Right cardiac atrium (tissue), 5 donors: ENCODE measurements at places on chromosomes 1 and 21. TPM values are rescaled to one million over a fixed set of nuclear protein-coding genes. Genes with fewer than 3 reads are reported as not detected.

The SPRR2B gene
- not detected for total RNA-seq

The DYNLT4 gene
- total RNA-seq: 0.74 TPM

The CD1E gene
- total RNA-seq: 0.29 TPM

The KIRREL1 gene
- 11.7 TPM for total RNA-seq

The CLEC20A gene
- 0.51 TPM for total RNA-seq

The RXFP4 gene
- not detected for total RNA-seq

The LY9 gene
- total RNA-seq: 0.25 TPM

The OXCT2 gene
- 15.0 TPM for total RNA-seq

The ROR1 gene
- 32.5 TPM for total RNA-seq

GRCh38 chr1:231734417-231734816, 107.8 kb downstream of the DISC1 start:
- DNase-seq: peak; percentile 42

DNA sequence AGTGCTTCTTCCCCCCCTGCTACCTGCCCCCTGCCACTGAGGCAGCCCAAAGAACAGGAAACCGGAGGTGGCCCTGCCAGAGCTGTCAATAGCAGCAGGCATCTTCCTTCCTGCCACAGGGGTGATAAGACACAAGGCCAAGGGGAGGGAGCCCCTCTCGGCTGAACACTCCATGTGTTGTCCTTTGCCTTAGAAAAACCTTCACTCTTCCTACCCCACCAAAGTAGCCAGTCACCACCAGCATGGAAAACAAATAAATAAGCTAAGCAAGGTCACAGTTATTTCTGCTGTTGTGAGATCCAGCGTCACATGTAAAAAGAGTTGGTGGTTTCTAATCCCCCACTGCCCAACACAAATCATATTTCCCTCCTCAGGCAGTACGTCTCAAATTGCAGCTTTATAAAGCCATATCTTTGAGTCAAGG, 104.8 kb upstream of the DPT start:
- DNase-seq: no peak

- DNase-seq: no peak
Observed at GRCh38 chr1:163298365-163298764, 23.4 kb upstream of the NUF2 start.

DNA sequence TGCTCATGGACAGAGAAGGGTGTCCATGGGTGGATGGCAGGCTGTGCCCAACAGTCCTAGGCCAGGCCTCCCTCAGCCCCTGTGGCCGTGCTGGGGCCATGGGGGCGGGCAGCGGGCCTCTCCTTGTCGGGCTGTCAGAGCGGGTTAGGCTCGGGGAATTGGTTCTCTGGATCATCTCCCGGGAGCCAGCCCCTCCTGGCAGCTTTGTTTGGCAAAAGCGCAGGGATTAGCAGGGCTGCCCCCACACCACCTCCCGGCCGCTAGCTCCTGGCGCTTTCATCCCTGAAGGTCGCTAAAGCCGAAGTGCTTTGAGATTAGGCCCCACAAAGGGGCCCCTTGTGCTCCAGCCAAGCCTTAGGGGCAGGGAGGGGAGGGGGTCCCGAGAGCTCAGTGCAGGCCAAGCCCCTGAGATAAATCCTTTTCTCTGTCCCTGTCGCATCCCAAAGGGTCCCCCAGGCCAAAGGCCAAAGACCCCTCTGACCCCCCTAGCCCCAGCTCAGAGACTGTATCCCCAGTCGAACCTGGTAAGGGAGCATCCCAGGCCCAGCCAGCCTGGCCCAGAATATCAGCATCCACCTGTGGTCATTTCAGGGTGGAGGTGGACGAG, 9.8 kb upstream of the DMBX1 start:
- DNase-seq: peak; percentile 43

GRCh38 chr1:84406346-84406861, 8.1 kb downstream of the DNASE2B start:
- DNase-seq: no peak

DNA sequence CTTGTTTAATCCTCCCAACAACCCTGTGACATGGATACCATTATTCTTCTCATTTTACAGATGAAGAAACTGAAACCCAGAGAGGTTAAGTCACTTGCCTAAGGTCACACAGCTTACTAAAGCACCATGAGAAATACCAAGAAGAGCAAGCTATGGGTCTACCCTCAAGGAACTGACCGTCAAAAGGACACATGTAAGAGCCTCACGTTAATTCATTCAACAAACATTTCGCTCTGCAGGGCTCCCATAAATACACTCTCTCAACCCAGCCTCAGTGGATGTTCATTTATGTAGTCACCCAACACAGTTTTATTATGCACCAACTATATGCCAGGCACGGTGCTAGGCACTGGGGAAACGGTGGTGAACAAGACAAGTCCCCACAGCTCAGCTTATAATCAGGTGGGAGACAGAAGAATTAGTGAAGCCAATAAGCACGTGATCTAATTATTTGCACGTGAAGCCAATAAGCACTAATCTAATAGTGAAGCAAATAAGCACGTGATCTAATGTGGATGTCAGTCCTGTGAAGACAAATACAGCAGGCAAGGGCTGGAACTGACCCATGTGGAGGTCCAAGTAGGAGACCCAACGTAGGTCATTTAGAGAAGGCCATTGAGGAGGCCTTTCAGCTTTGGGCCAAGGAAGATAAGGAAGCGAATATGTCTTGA, 52.1 kb upstream of the ZBTB40 start:
- no peak for DNase-seq

DNA sequence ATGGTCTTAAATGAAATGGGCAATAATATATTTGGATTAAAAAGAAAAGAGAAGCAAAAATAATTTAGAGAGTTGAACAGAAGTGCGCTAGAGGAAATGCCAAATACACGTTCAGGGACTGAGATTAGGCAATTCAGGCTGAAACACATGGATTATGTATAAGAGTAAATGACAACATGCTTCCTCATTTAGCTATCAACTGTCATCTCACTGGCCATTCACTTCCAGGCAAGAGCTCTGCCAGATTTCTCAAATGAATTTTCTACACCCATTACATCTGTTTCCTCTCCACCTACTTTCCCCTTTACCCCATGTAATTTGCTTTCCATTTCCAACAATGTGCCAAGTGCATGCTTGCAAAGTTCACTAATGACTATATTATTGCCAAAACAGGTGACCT, 582.4 kb downstream of the LTN1 start:
- no peak for DNase-seq

DNA sequence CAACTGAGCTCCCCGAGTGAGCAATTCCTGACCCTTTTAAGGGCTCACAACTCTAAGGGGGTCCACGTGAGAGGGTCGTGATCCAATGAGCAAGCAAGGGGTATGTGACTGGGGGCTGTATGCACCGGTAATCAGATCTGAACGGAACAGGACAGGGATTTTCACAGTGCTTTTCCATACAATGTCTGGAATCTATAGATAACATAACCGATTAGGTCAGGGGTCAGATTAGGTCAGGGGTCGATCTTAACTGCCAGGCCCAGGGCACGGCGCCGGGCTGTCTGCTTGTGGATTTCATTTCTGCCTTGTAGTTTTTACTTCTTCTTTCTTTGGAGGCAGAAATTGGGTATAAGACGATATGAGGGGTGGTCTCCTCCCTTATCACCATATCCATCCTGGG, 30.7 kb upstream of the OPRD1 start:
- no peak for DNase-seq

GRCh38 chr21:34875830-34876229, 173.3 kb downstream of the RUNX1 start:
- no peak for DNase-seq

- DNase-seq: no peak
Observed at GRCh38 chr1:163381487-163382184, 59.9 kb downstream of the NUF2 start.

GRCh38 chr1:86119214-86119764, 37.3 kb downstream of the COL24A1 start:
- DNase-seq: no peak

DNA sequence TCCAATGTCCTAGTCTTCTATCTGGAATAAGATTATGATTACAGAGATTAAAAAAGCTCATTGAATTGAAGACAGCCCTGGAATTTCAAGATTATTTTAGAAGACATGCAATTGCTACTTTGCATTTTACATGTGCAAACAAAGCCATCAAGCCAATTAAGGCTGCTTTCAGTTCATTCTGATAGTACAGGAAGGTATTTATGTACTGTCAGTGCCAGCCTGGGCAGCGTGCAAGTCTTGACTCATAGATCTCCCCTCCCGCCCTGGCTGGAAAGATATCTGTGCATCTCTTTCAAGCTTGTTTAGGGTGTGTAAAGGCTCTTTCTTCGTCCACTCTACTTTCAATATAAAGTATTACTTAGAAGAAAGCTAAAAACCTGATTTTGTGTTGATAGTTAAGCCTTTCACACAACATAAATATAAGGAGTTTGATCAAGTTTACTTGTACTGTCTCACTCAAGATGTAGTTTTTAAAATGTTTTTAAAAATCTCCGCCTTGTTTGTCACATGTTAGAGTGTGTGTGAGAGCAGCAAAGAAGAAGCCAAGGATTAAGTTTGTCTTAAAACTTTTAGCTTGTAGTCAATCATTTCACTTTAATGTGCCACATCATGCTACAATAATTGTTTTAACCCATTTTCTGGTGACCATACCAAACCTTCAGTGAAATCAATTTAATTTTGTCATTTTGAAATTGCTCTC, 13.6 kb upstream of the LYPLAL1 start:
- no peak for DNase-seq
